CD4-positive, alpha-beta memory T cell (primary cell): ENCODE measurements at places on chromosomes 6 and 20. TPM values are rescaled to one million over a fixed set of nuclear protein-coding genes. Genes with fewer than 3 reads are reported as not detected.

SOBP gene
- not detected for total RNA-seq

TREML4 gene
- total RNA-seq, result not detected

POM121L2 gene
- total RNA-seq, result not detected

HIVEP2 gene
- 92.7 TPM for total RNA-seq

CST3 gene
- total RNA-seq, result 8.1 TPM

CD24 gene
- not detected for total RNA-seq

PSORS1C1 gene
- total RNA-seq, result not detected

GJA1 gene
- total RNA-seq, result not detected

C6orf163 gene
- total RNA-seq, result 5.7 TPM
